Inflammatory macrophage (primary cell): ENCODE measurements at places on chromosomes 6 and 20.

DNA sequence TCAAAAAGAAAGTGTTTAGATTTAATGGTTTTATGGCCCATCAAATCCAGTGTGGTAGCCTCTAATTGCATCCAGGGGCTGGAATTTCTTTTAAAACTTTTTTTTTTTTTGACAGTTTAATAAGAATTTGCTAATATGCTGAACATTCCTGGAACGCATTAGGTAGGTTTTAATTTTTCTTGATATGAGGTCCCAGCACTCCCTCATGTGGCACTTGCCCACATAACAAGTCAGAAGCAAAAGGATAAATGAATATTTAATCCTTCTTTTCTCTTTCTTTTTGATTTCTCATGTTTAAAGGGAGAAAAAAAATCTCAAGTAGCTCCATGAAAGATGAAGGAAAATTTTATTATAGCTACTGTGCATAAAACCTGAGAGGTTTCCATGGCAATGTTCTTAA, 13.5 kb downstream of the HAO1 start:
- peak; percentile 10 for DNase-seq

GRCh38 chr20:60009318-60009717, 51.1 kb downstream of the CDH26 start:
- no peak for DNase-seq

DNA sequence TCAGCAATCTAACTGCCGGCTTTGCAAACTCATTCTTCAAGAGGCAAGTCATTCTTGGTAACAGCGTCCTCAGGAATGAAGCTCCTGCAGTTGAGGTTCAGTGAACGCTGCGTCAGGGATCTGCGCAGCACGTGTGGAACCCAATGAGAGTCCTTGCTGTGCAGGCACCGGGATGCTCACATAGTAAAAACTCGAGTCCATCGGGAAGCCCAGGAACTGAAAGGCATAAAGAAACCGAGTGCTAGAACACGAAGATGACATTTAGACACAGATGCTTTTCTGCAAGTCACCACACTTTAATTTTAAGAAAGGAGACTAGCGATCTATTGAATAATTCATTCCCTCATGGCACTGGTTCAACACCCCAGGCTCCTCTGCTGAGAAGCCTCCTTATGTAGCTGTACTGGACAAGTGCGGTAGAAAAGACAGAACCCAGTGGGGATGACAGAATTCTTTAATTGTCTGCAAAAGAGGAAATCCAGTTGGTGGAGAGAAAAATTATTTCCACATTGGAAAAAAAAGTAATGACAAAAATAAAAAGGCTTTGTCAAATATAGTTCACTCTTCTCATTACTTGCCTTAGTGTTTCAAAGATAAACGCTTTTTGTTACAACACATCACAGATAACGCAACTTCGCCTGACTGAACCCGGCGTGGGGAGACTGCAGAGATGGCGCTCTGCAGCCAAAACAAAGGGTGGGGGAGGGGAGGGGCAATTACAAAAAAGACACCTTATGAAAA, 1.9 kb upstream of the AFDN start:
- no peak for DNase-seq

GRCh38 chr6:69835414-69836179, 30.8 kb upstream of the COL19A1 start:
- peak; percentile 58 for DNase-seq

GRCh38 chr20:31859266-31859997, 10.9 kb downstream of the DUSP15 start:
- no peak for DNase-seq

DNA sequence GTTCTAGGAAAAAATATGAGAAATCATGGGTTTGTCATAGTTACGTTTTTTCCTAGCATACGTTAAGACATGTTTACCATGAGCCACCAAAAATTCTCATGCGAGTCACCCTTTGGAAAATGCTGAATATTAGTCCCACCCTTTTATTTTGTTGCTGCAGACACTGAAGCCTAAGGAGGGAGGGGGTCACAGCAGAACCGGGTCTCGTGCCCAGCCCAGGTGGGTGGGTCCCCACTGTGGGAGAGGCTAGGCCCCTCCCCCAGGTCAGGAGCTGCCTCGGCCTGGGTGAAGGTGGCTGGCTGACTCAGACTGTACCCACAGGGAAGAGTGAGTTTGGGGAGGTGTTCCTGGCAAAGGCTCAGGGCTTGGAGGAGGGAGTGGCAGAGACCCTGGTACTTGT, 26.2 kb upstream of the SRF start:
- DNase-seq, result no peak

GRCh38 chr6:156752666-156753301, 24.4 kb upstream of the ARID1B start:
- DNase-seq, result no peak

- DNase-seq, result peak; percentile 77
These were observed 30.8 kb upstream of the FKBP1A start for GRCh38 chr20:1423625-1424106.

GRCh38 chr6:136502786-136503185, 47.4 kb downstream of the MAP7 start:
- no peak for DNase-seq

GRCh38 chr6:166500246-166500645, 86.2 kb downstream of the RAMACL start:
- no peak for DNase-seq

DNA sequence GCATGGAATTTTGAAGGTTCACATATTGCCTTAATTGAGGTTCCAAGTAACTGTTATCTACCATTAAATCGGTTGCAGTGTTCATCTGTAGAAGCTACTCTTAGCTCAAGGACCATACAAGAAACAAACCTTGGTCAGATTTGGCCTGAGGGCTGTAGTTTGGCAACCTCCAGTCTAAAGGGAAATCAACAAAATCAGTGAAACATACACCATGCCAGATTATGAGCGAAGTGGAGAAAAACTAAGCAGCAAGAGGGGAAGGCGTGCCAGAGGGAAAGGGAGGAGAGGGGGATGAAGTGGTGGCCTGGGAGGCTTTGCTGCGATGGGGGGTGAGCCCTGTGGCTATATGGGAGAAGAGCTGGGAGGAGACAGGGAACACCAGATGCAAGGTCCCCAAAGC, 8.8 kb upstream of the SNAI1 start:
- DNase-seq, result no peak

GRCh38 chr20:37316116-37316774, 26.8 kb downstream of the MANBAL start:
- peak; percentile 72 for DNase-seq
